Globus pallidus (tissue), 1 donor: ENCODE measurements at places on chromosomes 6 and 20.

DNA sequence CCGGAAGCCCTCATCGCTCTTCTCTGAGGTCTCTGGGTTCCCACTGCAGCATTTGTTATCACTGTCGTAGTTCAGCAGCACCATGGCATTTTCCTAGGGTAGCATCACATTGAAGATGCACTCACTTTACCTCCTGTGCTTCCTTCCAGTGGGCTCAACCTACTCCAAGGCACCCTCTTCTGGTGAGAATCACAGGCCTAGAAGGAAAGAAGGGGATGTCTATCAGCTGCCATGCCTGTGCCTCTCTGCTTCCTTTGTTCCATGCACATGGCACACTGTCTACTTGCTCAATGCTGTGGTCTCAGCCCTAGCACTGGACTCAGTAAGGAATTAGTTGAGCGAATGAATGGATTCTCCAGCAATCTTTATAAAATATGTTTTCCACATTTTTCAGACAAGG, 22.6 kb downstream of the CST4 start:
- DNase-seq = no peak

DNA sequence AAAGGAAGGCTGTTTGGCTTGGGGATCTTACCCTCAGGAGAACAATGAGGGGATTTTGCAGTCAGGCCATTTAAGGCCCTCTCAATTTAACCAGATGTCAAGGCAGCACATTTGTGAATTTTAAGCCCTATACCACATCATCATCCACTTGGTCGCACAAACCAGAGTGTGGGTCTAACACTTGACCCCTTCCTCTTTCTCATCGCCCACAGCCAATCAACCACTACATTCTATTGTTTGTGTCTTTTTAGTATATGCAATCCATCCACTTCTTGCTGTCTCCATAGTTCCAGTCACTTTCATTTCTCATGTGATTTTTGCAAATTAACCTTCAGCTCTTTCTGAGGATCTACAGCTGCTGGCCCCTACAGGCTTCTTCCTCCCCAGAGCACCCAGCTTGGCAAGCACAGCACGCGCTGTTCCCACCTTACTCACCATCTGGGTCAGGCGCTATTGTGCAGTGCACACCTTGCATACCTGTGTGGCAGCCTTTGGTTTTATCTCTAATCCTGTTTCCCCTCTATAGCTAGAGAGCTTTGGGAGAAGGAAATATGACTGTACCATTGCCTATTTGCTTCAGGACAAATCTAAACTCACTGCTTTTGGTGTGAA, 32.3 kb upstream of the CD83 start:
- DNase-seq = no peak

DNA sequence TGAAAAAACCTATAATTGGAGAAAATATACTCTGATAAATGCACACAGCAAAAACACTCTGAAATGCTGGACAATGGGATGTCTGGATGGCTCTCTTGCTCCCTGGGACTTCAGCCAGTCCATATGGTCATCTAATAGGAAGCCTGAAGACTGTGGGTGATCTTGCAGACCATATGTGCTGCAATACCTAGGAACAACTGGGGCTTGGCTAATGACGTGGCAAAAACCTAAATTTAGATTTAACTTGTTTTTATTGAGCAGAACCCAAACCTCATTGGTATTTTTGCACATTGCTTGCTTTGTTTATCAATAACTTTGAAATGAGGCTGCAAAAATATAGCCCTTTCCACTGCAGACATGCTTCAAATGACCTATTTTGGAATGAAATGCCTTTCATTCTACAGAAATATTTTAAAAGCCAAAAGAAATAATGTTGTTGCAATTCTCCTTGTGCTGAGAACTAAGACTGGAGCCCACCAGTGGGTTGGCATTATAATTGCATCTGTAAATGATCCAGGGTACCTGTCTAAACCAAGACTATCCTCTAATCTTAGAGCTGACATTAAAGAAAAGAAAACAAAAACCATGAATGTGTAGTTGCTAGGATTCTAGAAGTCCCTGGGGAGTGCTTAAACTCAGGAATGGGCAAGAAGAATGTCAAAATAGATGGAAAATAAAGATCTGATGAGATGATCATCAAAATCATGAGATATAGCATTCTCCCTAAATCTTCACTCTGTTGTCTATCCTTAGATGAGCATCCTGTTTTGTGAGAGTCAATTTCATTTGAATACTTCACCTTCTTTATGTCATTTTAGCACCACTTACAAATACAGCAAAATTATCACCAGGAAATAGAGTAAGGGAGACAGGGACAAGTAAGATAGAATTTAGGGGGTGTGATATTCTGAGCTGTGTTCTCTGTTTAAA, 152.1 kb upstream of the RIMS1 start:
- no peak for DNase-seq

DNA sequence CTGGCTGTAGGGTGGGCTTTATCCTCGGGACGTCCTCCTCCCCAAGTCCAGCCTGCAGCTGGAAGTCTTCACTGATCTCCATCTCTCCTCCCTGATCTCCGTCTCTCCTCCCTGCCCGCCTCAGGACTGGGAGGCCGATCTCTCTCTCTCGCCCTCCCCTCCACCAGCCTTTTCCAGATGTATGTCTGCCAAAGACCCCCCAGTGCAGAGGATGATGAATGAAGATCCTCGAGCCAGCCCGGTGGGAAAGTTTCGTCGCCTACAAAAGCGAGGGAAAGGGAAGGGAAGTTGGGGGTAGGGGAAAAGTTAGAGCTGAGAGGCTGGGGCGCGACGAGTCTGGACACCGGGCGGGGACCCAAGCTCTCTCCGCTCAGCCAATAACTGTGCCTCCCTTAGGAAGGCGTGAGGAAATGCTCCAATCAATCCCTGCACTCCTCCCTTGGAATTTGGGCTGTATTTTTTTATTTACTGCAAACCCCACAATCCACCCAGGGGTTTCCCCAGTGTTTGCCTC, 595 bp upstream of the SRF start:
- no peak for DNase-seq

- DNase-seq = no peak
Measured at GRCh38 chr20:35329435-35330139, 37.4 kb upstream of the FAM83C start.

GRCh38 chr6:11370191-11371018, 137.9 kb upstream of the NEDD9 start:
- peak; percentile 23 for DNase-seq
